ENCODE measurements at places on chromosomes 3 and 15.
A peak's percentile ranks its signal among the peaks of the same experiment; 100 is the strongest.

GRCh38 chr15:88896333-88897033, 1.1 kb upstream of the HAPLN3 start:
- DNase-seq, result no peak

- no peak for DNase-seq
Measured at GRCh38 chr3:99712291-99712954, 74.0 kb downstream of the COL8A1 start.

GRCh38 chr15:99303907-99304306, 52.6 kb downstream of the LRRC28 start:
- DNase-seq, result no peak

DNA sequence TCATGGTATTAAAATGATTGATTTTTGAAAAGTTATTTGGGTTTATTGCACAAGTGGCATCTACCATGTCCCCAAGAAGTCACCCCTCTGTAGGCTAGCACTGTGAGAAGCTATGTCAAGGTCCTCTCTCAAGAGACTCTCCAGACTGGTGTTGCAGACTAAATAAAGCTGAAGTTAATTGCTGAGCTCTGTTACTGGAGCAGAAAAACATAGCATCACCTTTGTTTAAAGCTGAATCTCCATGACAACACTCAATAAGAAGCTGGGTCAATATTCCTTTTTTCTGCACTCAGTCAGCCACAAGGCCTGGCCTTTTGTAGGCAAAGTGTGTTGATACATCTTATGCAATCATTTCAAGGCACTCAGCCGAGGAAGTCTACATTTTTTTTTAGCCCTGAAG, 806.6 kb upstream of the LMCD1 start:
- no peak for DNase-seq

- DNase-seq, result no peak
Measured at GRCh38 chr3:64019271-64019670, 4.0 kb downstream of the PSMD6 start.

GRCh38 chr15:41491889-41492288, 1.8 kb upstream of the ITPKA start:
- DNase-seq, result no peak

DNA sequence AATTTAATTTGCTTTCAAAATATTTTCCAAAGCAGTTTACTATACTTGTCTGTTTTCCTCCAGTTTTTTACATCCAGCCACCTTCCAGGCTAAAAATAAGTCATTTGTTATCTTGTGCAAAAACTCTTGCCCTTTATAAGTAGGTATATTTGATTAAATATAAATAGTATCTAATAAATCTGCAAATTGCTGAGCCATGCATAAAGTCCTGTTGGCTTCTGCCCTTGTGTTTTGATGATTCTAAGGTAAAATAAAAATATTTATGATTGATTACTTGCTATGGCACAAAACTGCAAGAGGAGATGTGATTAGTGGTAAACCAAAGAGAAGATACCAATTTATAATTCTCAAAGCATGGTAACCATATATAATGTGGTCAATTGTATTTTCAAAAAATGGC, 1026.7 kb downstream of the EPHA3 start:
- DNase-seq, result no peak

DNA sequence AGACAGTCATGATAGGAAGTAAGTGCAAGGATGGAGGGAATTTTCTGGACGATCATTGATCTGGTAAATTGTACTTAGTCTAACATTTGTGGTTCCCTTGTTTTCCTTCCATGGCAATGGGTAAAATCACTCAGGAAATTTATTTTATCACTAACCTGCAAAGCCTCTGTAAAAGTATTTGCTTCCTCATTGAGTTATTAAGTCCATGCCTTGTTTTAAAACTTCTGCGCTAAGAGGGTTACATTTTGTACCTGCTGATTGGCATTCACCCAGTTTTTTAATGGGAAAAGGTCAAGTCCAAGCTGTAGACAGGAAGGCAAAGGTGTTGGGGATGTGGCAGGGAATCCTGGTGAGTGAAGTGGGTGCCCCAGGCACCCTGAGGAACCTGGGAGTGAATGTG, 146.2 kb upstream of the NR2F2 start:
- DNase-seq, result no peak

GRCh38 chr3:181932039-181932438, 220.3 kb downstream of the SOX2 start:
- DNase-seq, result no peak

DNA sequence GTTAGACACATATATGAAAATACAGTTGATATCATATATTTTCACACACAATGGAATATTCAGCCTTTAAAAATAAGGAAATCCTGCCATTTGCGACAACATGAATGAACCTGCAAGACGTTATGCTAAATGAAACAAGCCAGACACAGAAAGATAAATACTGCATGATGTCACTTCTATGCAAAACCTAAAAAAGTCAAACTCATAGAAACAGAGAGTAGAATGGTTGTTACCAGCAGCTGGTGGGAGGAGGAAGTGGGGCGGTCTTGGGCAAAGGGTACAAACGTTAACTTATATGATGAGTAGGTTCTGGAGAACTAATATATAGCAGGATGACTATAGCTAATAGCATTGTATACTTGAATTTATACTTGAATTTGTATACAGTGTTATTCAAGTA, 213.2 kb upstream of the NR2F2 start:
- no peak for DNase-seq

DNA sequence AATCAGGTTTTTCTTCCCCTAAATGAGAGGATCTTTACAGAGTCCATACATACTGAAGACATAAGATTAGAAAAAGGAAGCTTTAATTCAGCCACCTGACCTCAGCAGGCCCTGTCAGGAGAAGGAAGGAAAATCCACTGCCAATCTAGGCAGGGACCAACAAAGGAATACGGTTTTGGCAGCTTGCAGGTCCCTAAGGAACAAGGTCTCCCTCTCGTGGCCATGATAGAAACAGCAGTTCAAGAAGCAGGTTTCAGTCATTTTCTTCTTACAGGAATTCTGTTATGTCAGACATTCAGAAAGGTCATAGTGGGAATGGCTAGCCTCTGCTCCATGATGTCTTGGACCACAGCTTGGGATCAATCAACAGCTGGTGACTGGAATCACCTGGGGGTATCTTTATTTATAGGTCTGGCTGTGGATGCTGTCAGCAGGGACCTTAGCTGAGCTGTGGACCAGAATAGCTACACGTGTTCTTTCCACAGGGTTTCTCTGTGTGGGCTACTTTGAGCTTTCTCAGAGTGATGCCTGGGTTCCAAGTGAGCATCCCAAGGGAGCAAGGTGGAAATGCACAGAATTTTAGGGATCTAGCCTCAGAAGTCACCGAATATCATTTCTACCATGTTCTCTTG, 9.4 kb upstream of the CMSS1 start:
- peak; percentile 18 for DNase-seq

- no peak for DNase-seq
Measured at GRCh38 chr3:128610451-128611070, 40.1 kb downstream of the RPN1 start.

DNA sequence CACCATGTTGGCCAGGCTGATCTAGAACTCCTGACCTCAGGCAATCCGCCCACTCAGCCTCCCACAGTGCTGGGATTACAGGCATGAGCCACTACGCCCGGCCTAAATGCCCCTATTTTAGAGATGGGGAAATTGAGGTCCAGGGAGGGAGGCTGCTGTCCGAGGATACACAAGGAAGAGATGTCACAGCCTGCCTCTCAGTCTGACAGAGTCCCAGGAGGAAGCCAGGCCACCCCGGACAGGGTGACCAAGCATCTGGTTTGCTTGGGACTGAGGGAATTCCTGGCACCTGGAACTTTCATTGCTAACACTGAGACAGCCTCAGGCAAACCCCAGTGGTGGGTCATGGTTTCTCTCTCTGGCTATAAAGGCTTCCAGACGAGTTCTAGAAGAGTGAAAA, 30.6 kb upstream of the ADAMTS7 start:
- no peak for DNase-seq

- no peak for DNase-seq
Measured at GRCh38 chr15:101724675-101725005, 367 bp upstream of the TARS3 start.

- no peak for DNase-seq
Measured at GRCh38 chr3:117080872-117081271, 371.3 kb downstream of the TUSC7 start.

- no peak for DNase-seq
Measured at GRCh38 chr15:64792282-64792681, 16.9 kb upstream of the RBPMS2 start.

GRCh38 chr15:92683511-92683834, 27.9 kb upstream of the FAM174B start:
- no peak for DNase-seq

GRCh38 chr3:107690522-107691138, 167.9 kb downstream of the BBX start:
- no peak for DNase-seq

- no peak for DNase-seq
Measured at GRCh38 chr3:13262493-13263211, 157.5 kb downstream of the NUP210 start.

- DNase-seq, result no peak
Measured at GRCh38 chr15:87348746-87349145, 907.8 kb downstream of the NTRK3 start.

- no peak for DNase-seq
Measured at GRCh38 chr3:70737666-70738290, 425.3 kb upstream of the MDFIC2 start.

DNA sequence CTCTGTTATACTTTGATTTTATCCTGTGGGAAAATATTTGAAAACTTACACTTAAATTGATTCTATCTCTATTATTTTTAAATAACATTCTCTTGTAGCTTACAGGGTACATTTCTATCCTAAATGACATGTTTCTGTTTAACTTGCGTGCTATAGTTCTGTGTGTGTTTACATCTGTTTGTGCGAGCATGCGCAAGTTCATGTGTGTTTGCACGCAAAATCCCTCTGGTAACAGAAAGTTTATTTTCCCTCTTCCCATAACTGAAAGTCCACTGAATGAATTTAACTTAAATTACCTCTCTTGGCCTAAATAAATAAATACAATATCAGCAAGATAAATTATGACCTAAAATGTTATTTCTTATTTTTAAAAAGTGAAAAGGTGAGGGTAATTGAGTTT, 117.3 kb upstream of the NEO1 start:
- no peak for DNase-seq

DNA sequence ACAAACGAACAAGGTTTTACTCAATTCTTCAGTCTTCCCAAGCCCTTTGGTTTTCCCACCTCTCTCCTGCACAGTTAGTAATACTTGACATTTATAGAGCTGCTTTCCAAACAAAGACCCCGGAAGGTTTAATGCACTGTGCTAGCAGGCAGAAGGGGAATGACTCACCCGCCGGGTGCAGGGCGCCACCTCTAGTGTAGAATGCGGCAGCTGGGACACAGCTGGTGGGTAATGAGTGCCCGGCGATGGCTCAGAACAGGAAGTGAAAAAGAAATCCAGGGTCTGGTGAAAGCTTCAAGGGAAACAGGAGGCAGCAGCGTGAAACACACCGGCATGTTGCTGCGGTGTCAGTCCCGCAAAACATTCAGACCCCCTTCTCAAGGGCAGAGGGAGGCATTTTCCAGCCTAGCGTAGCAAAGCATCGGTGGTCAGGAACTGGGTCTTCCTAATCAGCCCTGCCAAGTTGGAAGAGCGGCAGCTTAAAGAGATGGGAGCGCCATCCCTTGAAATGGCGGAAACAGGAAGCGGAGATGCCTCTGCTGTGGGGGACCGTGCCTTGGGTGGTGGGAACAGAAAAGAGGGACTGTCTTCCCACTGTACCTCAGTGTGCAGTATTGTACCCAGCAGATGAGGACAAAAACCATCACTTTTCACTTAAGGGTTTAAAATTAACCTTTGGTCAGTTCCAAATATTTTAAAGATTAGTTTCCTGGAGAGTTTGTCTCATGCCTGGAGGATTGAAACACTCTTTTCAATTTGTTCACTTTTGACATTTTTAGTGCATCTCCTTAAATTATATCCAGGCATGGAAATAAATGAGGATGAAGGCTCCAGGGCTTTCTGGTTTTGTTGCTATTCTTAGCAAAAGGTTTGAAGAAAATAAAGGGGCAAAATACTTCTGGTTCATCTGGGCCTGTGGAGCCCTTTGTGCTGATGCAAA, 160.7 kb upstream of the MCTP2 start:
- DNase-seq, result no peak

- DNase-seq, result no peak
Measured at GRCh38 chr3:112744825-112745566, 101.7 kb downstream of the CD200R1L start.

DNA sequence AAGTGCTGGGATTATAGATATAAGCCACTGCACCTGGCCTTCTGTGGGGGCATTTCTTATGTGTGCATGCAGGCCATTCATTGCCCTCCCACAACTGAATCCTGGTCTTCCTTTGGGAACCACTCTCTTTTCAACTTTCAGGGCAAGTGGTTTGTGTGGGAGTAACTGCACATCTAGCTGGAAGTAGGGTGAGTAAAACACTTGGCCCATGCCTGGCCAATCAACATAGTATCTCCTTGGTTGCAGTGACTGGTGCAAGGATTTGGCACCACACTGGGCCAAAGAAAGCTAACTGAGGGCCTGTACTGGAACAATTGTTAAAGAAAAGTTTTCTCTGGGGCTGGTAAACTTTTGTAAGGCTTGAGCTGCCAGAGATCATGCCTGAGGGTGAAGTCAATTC, 189.2 kb upstream of the FEZF2 start:
- no peak for DNase-seq

- no peak for DNase-seq
Measured at GRCh38 chr3:69085168-69085832, 563 bp downstream of the ARL6IP5 start.

- no peak for DNase-seq
Measured at GRCh38 chr15:99911816-99912215, 178.6 kb upstream of the LYSMD4 start.

DNA sequence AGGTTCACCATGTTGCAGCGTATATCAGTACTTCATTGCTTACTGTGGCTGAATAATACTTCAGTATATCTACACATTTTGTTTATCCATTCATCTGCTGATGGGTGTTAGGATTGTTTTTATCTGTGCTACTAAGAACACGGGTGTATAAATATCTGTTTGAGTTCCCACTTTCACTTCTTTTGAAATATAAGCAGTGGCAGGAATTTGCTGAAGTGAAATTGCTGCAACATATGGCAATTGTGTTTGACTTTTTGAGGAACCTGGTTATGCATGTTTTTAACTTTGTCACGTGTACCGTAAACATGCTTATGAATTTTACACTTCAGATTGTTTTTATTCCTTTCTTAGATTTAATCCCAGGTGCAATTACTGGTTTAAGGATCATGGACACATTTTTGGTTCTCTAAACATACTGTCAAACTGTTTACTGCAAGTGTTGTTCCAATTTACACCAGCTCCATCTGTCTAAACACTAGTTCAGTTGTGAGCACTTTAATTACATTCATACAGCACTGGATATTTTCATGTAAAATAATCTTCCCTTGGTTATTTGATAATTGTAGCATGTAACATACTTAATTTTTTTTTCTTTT, 23.1 kb downstream of the TRAK1 start:
- DNase-seq, result no peak

- no peak for DNase-seq
Measured at GRCh38 chr3:42421818-42422796, 11.7 kb upstream of the LYZL4 start.

DNA sequence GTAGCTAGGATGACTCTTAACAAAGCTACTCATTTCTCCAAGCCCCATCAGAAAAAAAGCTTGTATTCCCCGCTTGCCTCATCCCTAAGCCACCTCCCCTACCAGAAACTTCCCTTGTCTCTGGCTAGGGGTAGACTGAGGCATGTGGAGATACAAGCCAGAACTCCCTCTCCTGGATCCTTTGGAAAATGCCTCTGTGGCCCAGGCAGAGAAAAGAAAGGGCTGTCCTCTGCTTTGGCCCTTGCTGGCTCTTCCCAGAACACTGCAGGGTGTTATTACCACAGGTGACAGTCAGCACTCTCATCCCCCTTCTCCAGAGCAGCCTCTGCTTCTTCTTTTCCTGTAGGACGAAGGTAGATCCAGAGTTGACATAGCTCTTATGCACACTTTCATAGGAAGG, 15.2 kb downstream of the RMDN3 start:
- DNase-seq, result no peak

Data from activated CD4-positive, alpha-beta T cell treated with anti-CD3 and anti-CD28 coated beads, Interleukin-2, amount 50 U/mL, for 4 hours (primary cell).